ENCODE measurements at places on chromosomes 11 and 22.

GRCh38 chr11:126121296-126121695 is 58.6 kb upstream of the CDON start:
- no peak for DNase-seq

DNA sequence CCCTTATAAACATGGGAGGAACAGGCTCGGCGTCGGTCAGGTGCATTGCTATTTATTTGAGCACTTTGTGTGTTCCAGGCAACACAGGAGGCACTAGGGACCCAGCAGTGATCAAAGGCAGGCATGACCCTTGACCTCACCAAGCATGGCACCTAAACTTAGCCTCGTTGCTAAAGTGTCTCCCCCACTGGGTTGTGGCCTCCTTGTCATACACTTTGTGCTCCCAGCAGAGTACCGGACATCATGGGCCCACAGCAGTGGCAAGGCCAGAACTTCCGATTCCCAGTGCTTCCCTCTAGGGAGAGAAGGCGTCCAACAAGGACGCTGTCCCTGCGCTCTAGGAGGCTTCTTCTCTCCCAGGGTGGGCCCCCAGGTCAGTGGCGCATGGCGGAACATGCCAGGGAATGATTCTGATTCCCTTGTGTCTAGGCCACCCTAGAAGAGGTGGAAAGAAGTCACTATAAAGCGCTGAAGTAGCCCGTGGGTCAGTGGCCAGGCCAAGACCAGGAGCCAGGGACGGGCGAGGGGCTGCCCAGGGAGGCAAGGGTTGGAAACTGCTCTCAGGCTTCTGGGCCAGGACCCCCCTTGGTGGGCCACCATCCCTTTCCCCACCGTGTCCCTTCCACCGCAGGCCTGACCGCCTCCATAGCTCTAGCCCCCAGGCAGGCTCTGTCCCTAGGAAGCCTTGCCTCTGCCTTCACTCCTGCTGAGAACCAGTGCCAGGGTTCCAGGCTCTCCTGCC is 19.7 kb downstream of the TOM1 start:
- DNase-seq, result peak; percentile 31

DNA sequence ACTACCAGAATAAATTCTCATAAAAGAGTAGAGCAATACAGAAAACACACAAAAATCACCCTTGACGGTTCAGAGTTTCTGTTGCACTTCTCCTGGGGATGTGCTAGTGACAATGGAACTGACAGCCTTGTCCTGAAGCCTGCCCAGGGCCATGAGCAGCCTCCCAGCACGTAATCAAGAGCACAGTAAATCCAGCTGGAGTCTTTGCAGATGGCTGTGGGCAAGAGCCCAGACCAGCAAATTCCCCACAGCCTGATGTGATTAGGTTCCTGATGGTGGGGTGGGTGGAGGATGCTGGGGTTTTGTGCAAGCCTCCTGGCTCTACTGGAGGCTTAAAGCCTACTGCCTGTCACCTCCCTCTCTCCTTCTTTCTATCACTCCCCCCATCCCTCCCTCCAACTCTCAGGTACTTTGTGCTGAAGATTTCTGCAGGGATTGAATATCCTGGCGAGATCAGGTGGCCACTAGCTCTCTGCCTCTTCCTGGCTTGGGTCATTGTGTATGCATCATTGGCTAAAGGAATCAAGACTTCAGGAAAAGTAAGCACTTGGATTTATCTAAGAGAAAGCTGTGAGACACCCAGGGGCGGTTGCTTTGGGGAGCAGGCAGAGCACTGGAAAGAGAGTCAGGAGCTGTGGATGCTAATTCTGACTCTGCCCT is 18.1 kb downstream of the SLC6A5 start:
- DNase-seq, result no peak

- peak; percentile 96 for DNase-seq
Measured at GRCh38 chr22:46085828-46086576, 64.3 kb upstream of the PPARA start.

- no peak for DNase-seq
Measured at GRCh38 chr22:19488884-19489843, 9.4 kb downstream of the CDC45 start.

GRCh38 chr11:128330203-128330602 is 257.2 kb downstream of the ETS1 start:
- DNase-seq, result no peak

- no peak for DNase-seq
Measured at GRCh38 chr11:3906166-3906565, 50.7 kb downstream of the STIM1 start.

DNA sequence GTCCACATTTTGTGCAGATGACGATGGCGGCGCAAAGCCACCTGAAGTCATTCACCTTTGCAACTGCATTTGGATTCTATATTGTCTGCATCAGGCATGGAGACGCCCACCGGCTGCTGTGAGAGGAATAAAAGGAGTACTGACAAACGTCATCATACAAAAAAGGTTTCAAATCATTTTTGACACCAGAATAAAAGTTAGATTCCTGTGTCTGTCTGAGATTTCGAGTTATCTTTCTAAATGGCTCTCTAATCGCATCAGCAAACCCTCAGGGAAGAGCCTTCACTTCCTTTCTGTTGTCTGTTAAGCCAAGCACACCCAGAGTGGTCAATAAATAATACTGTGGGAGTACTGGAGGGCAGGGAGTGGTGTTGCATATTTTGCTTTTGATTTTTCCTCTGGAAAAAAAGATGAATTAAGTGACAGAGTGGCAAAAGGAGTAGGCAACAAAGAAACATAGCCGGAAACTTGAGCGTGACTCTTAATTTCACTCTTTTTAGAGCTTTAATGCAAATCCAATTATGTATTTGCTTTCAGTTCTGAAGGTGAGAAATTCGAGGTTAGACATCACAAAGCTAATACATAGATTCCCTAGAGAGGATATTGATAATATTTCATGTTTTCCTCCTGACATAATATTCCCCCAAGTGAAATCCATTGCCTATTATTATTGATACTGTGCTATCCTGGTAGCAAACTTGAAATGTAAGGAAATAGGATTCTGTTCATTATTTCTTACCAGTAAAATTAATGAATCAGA is 150.8 kb upstream of the MTMR2 start:
- no peak for DNase-seq

GRCh38 chr11:103870821-103871309 is 165.6 kb upstream of the DDI1 start:
- DNase-seq, result no peak

- DNase-seq, result no peak
Measured at GRCh38 chr11:92859156-92859690, 110.2 kb upstream of the MTNR1B start.

DNA sequence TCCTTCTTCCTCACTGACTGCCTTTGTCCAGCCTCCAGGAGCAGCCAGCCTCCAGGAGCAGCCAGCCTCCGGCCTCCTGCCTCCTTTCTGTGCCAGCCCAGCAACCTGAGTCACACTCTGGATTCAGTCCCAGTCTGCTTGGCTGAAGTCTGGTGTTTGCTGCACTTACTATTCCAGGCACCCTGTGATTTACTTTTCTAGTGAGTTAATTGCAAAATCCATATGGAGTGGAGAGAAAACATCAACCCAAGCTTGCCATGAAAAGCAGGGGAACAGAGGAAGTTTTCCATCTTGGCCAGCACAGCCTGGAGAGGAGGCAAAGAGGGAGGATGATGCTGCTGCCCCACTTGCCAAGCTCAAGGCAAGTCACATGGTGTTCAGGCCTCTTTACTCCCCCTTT is 400.5 kb downstream of the TENM4 start:
- DNase-seq, result no peak

DNA sequence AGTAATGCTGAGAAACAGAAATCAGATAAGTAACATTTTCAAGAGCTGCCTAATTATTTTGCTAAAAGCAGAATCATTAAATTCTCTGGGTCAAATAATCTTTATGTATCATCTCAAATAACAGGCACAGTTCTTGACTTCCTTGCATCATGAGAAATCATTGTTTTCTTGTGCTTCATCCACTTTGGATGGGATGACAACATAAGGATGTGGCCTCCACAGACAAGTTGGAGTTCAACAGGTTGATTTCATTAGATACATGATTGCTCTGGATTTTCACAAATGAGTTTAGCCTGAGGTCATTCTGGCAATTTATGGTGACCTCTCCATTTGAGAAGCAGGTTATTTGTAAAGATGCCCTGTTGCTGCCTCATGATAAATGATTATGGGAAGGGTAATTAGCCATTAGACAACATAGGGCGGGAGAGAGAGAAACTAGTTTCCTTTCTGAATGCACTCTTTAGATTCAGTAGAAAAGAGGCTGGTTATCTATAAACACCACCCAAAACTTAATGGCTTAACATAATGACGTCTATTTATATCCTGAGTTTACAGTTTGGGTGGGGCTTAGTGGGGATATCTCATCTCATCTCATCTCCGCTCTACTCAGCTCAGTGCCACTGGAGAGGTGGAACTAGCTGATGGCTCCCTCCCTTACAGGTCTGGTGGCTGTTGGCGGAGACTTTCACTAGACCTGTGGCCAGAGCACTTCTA is 35.0 kb upstream of the ADORA2A start:
- DNase-seq, result no peak

- no peak for DNase-seq
Measured at GRCh38 chr11:44380820-44381219, 70.9 kb upstream of the ALX4 start.

DNA sequence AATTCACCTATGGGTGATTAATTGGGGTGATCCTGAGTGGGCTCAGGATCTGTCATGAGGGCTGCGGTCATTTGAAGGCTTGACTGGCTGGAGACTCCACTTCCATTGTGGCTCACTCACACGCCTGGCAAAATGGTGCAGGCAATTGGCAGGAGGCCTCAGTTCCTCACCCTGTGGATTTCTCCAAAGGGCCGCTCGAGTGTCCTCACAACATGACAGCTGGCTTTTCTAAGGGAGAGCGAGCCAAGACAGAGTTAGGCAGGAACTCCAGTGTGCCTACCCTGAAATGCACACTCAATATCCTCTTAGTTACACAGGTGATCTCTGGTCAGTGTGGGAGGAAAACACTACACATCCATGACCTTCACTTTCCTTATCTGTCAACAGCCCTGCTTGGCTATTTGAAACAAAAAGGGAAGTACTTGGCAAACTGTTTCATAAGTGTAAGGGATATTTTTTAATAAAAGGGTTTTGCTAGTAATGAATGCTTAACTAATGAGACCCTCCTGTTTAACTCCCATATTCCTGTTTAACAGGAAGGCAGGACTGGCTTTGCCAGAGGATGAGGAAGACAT is 25.7 kb downstream of the OSBP2 start:
- DNase-seq, result no peak

GRCh38 chr11:76087749-76088148 is 118.6 kb downstream of the WNT11 start:
- DNase-seq, result no peak

- DNase-seq, result no peak
Measured at GRCh38 chr11:116467823-116468222, 305.0 kb downstream of the BUD13 start.

DNA sequence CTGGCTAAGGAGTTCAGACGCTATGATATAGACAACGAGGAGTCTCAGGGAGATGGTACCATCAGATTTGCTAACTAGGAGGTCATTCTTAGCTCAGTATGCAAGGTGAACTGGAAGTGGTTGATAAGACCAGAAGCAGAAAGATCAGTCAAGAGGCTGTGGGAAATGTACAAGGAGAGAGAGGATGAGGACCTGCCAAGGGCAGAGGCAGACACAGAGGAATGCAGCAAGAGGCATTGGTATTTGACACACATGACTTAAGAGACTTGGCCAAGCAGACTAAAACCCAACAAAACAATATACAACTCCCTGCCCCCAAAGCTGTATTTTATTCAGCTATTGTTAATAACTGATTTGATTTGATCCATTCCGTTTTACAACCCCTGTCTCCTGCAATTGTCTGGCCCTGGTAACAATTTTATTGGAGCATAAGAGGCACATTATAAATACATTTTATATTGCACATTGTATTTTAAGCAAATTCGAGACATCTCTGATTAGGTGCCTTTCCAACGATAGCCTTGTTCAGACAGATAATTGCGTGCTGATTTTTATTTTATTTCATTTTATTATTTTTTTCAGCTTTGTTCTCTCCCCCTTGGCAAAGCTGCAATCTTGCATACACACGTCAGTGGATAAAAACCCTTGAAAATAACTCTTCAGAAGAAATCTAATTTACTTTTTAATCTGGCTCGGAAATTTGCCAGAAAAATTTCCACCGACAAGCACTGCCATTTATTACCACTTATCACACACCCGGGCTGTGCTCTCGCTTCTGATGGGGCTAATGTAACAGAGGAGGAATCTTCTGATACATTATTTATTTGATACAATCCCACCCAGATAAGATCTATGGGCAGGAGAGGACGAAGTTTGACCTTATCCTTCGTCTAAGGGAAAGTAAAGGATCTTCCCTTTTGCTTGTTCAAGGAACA is 237.8 kb downstream of the NXPE2 start:
- DNase-seq, result no peak

DNA sequence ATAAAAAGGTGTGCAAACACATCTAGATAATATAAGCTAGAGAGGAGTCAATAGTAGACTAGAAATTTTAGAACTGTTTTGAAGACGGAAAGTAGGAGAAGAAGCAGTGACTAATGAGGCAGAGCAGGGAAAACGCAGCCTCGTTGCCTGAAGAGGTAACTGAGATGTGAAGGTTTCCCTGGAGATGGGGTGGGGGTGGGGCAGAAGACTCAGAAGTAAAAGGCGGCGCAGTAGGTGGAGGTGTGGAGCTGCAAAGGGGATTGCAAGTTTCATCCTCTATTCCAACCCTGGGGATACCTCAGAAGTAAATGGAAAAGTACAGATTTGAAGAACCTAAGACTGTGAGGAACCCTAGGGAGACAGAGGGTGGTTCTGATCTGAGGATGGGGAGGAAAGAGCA is 109.5 kb downstream of the TMPRSS5 start:
- DNase-seq, result no peak

DNA sequence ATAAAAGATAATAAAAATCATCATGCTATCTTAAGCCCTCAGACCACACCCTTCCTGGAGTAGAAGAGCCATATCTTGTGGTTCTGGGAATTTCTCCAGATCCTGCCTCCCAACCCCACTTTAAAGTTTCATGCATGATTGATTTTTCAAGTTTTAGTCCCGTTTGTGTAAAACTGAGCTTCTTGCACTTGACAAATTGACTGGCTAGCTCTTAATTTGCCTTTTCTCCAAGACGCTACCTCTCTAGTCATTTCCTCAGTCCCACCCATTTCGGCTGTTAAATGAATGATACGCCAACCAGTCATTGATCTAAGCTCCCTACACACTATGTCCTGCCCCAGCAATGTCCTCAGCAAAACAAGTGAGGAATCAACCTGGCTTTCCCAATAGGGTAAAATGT is 71.8 kb upstream of the TEAD1 start:
- no peak for DNase-seq

GRCh38 chr22:45268167-45268957 is 16.4 kb upstream of the UPK3A start:
- no peak for DNase-seq

GRCh38 chr11:8233691-8234424 is 29.8 kb downstream of the LMO1 start:
- no peak for DNase-seq

Data from RWPE2 (cell line).